Prostate gland (tissue), 2 donors: ENCODE measurements at places on chromosomes 6 and 20.

GRCh38 chr20:48718786-48719578, 108.8 kb downstream of the PREX1 start:
- DNase-seq: no peak

DNA sequence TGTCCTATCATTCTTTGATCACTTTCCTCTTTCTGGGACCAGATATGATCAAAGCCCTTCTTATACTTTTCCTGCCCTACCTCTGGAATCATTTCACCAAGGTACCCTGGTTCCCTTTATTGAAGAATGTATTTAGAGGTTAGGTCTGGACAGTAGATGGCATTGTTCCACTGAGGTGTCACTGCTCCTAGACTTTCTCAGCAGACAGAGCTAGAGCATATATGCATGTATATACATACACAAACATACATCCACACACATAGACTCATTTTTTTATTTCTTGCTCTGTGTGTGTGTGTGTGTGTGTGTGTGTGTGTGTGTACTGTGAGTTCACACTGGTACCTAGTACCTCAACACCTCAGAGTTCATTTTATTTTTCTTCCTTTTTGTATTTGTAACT, 40.9 kb downstream of the PTPRA start:
- no peak for DNase-seq

GRCh38 chr6:124955108-124955856, 7.0 kb upstream of the RNF217 start:
- no peak for DNase-seq

DNA sequence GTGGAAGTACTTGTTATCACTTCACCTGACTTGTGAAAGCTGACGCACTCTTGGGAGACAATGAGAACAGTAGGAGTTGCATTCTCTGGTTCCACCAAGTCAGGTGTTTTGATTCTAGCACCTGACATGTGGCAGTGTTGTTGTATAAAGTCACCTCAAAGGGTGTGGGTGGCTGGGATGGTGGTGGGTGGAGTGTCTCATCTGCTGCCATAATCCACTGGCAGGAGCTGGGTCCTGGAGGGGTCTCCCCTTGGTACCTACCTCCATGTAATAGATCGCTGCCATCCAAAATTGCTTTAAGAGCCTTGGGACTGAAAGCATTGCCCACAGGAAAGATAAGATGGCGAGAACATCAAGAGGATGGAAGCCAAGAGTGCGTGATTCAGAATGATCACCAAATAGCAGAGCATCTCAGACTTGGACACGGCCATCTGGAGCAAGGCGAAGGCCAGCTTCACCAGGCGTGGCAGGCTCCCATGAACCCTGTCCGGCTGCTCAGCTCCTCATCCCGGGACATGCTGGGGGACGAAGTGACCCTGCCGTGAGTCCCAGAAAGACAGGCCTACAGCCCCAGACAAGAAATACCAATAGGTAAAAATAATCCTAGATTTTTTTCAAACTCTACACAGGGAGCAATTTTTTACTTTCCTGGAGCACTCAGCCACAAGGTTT, 56.6 kb downstream of the NPEPL1 start:
- DNase-seq: no peak

GRCh38 chr20:46894971-46895905, 595 bp downstream of the EYA2 start:
- DNase-seq: peak; percentile 71

- no peak for DNase-seq
Observed at GRCh38 chr20:17504066-17504897, 26.9 kb downstream of the BFSP1 start.

GRCh38 chr6:7723041-7723447, 2.9 kb upstream of the BMP6 start:
- peak; percentile 70 for DNase-seq

GRCh38 chr20:517221-517620, 26.4 kb downstream of the CSNK2A1 start:
- no peak for DNase-seq

- no peak for DNase-seq
Observed at GRCh38 chr6:126784161-126784790, 334.2 kb upstream of the RSPO3 start.

- no peak for DNase-seq
Observed at GRCh38 chr6:12033770-12034169, 21.7 kb downstream of the HIVEP1 start.

DNA sequence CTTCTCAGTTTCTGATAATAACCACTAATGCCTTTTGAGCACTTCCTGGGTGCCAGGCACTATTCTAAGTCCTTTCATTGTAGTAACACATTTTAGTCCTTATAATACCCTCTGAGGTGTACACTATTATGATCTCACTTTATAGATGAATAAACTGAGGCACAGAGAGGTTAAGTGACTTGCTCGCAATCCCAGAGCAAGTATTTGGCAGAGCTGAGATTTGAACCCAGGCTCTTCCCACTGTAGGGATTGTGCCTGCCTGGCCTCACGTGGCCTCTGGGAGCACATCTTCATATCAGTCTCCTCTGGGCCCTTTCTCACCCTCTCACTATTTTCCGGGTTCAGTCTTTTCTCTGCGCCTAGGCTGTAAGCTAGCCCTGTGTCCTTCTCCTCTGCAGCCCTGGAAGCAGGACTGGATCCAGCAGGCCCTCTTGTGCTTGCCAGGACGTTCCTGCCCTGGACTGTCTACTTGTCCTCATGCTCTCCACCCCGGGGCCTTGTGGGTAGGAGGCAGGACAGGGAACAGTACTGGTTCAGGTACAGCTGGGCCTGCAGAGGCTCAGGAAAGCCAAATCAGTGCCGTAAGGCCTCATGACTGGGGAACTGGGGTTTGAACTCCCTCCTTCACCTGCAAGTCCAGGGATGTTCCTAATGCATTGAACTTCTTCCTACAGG, 139.6 kb downstream of the VEGFA start:
- DNase-seq: no peak

DNA sequence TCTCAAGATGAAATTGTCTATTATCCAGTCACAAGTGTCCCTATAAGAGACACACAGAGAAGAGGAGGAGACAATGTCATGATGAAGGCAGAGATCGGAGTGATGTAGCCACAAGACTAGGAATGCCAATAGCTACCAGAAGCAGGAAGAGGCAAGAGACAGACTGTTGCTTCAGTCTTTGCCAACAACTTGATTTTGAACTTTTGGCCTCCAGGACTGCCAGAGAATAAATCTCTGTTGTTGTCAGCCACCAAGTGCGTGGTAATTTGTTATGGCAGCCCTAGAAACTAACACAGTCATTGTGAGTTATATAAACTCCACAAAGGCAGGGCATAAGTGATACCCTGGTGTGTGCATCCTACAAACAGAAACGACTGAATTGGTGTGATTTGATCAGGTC, 517.0 kb downstream of the BTBD3 start:
- no peak for DNase-seq

- no peak for DNase-seq
Observed at GRCh38 chr20:17612287-17612991, 42.6 kb downstream of the DSTN start.

- no peak for DNase-seq
Observed at GRCh38 chr20:49858076-49858585, 45.5 kb downstream of the SLC9A8 start.

DNA sequence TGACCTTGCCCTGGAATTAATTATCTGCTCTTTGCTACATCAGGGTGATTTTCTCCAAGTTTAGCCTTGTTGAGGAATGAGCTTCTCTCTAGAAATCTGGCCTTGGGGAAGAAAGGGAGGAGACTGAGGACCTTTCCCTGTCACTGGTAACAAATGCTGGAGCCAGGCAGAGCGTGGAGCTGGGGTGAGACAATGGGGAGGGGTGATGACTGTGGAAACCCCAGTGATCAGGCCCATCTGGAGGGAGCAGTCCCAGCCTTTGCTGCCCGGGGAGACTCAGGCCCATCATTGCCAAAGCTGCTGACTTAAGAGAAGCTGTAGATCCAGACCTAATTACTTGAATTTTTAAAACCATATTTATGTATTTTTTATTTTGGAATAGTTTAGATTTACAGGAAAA, 31.3 kb downstream of the BCAS4 start:
- no peak for DNase-seq

- no peak for DNase-seq
Observed at GRCh38 chr20:23776067-23776771, 25.5 kb upstream of the CST1 start.

DNA sequence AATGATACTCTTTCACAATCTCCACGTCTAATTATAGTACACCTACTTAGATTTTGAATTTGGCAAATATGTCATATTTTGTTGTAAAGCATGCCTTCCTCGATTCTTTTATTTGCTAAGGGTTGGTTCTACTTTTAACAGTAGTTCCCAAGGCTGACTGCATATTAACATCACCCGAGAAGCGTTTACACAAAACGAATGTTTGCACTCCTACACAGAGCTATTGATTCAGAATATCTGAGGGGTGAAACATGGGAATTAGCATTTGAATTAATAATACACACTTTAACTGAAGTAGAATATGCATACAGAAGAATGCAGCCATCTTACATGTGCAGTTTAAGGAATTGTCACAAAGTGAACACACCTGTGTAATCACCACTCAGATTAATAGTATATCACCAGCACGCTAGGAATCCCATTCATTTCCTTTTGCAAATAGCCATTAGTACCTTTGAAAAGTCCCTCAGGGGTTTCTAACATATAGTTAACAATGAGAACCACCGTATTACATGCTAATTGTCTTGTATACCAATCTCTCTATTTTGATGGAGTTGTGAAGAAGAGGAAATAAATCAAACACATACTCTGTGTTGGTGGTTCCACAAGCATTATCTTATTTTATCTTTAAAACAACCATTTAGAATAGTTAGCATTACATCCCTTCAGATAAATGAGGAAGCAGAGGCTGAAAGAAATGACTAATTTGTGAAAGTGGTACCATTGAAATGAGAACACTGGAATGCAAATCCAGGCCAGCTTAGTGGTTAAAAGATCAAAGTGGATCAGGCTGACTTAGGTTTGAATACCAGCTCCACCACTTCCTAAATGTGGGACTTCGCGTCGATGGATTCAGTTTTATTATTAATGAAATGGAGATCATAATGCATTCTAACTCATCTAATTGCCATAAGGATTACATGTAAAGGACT, 317.6 kb downstream of the HDGFL1 start:
- DNase-seq: no peak

GRCh38 chr20:60658681-60659080, 593.4 kb upstream of the CDH4 start:
- DNase-seq: no peak

DNA sequence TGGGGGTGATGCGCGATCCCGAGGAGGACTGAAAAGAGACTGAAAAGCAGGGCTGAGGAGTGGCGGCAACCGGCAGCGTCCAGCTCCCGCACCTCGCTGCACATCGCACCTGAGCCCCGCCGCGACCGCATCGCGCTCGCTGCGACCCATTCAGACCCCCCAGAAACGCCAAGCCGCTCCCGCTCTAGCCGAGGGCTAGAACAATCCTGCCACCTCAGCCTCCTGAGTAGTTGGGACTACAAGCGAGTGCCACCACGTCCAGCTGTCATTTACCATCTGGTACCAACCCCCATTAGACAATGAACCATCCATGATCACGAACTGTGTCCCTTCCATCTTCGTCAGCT, 33.2 kb downstream of the HLA-A start:
- DNase-seq: no peak

DNA sequence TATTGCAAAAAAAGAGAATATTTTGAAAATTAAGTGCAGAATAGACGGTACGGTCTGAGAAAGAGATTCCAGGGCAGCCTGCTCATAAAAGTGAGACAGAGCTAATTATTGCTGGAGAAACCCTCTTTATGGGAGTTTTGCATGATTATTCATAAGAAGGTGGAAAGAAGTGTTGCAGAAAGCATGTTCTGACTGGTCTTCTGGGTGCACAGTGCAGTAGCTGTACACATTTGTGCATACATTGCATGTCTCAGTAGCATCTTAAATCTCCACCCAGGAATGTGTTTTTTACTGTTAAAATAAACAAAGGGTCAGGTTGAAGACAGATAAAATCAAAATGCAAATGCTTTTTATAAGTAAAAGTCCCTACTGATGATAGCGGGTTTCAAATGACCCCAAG, 1813.6 kb upstream of the DEFB115 start:
- DNase-seq: no peak

GRCh38 chr6:148395583-148396101, 53.0 kb downstream of the SASH1 start:
- no peak for DNase-seq

DNA sequence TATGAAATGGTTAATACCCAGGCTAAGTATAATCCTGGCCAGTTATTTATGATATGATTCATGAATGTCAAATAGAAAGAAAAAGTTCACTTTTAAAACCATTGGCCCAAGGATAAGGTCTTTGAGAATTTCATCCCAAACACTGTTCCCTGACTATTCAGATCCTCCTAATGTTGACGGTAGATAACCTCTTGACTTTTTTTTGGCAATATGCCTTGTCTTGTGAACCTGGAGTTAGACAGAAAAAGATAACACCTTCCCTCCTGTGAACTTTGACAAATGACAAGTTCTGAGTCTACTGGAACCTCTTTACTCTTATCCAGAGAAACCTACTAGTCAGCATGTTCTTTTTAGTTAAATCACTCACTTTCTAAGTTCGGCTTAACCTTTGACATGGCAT, 166.8 kb upstream of the PREP start:
- DNase-seq: no peak

DNA sequence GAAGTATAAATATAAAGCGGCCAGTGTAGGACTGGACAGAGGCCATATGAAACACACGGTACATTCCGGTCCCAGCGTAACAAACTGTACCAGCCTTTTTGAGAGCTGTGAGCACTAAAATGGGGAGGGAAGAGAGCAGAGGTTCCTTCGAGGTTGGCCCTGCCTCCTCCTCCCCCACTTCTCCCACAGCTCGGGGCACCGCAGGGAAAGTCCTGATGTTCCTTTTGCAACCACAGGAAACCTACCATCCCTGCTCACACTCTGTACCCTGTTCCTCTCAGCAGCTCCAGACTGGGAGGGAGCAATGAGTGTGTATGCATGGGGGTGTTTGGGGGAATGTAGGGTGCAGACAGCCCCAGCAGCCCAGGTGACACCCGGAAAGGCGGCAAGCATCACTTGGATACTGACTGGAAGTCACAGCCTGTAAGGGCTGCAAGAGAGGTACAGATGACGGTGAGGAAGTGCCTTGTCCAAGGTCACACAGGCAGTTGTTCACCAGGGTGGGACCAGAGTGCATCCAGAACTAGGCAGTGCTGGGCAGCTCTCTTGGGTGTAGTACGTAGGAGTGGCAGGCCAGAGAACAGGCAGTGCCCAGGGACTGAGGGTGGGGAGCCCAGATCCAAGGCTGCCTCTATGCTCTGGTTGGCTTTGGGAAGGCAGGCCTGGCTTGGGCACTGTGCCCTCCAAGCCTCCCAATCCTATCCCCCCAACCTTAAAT, 11.0 kb upstream of the ARMC12 start:
- peak; percentile 78 for DNase-seq
